ENCODE measurements at places on chromosomes 7 and 10.

- no peak for DNase-seq
Measured at GRCh38 chr7:42574685-42575084, 337.2 kb downstream of the C7orf25 start.

DNA sequence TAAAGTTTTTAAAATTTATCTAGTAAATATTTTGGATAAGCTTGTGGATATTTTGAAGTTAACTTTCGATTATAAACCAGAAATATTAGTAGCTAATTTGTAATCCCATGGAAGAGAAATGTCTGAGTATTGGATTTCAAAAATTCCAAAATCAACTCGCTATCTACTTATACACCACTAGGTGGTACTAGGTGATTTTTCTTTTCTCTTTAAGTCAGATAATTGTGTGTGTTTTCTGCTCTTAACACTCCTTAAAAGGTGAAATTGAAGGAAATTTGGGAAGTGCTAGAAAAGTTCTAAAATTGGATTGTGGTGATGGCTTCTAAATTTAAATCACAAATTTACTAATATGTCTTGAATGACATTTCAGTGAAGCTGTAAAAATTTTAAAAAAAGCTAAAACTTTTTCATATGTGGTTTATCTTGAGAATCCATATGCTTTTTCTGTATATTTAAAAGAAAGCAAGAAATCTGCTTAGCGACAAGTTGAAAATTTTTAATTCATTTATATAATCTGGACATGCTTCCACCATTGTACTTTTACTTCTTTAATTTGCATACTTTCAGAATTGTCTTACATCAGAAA, 90.2 kb downstream of the IPMK start:
- no peak for DNase-seq

GRCh38 chr7:28762651-28763050, 195.5 kb downstream of the TRIL start:
- no peak for DNase-seq

DNA sequence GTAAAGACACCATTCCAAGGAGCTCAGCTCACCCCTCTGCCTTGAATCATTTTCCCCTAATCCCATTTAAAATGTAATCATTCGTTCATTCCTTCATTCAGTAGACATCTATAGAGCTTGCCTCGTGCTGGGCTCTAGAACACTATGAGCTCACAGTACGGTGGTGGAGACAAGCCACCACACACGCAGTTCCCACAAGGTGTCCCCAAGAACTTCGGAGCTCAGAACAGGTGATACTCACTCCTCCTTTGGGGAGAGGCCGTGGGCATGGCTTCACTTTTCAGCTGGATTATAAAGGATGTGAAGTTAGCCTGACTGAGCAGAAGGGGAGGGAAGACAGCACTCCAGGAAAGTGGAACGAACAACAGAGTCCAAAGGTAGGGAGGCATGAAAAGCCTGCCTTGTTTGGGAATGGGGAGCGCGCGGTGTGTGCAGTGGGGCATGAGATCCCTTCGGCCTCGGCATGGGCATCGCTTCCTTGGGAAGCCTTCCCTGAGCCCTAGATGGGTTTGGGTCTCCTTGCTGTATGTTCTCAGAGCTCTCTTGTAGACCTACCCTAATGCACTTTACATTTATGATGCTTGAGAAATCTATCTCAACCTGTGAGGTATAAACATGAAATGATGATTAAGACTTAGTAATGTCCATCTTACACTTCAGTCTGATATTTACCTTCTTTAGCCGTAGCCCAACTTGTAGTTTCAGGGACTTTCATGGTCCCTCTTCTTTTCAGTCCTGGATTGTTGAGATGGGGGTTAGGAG, 809 bp upstream of the OGA start:
- DNase-seq = no peak

- no peak for DNase-seq
Measured at GRCh38 chr10:97920865-97921264, 71.2 kb downstream of the GOLGA7B start.

DNA sequence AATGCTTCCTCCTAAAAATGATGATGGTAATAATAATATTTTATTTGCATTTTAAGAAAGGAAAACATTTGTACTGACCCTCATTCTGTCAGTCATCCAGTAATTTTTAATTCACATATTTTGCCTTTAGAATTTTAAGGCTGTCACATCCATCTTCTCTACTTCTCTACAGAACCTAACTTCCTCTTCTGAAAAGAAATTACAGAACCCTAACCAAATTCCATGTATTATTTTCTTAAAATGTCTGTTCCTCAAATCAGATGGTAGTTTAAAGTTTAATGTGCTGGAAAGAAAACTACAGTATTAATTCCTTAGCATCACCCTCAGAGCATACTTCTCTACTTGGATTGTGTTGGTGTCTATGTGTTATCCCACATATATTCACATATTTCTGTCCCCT, 9.0 kb downstream of the PIK3CG start:
- no peak for DNase-seq

GRCh38 chr7:41699516-41699915, 3.4 kb downstream of the INHBA start:
- no peak for DNase-seq

DNA sequence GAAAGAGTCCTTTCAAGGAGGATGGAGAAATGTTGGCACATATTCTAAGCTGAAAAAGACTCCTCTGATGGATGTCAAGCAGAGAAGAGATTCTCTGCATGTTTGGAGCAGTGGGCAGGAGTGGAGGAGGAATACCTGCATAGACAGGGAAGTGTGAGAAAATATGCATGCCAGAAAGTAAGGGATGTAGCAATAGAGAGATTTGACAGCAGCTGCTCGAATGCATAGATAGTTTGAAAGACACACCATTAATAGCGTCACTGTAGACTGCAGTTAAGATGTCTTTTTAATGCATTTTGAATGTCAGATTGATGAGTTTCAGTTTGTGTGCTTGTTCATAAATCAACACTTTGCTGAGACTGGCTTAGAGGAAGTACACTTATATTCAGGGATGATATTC, 169.9 kb upstream of the POT1 start:
- no peak for DNase-seq

DNA sequence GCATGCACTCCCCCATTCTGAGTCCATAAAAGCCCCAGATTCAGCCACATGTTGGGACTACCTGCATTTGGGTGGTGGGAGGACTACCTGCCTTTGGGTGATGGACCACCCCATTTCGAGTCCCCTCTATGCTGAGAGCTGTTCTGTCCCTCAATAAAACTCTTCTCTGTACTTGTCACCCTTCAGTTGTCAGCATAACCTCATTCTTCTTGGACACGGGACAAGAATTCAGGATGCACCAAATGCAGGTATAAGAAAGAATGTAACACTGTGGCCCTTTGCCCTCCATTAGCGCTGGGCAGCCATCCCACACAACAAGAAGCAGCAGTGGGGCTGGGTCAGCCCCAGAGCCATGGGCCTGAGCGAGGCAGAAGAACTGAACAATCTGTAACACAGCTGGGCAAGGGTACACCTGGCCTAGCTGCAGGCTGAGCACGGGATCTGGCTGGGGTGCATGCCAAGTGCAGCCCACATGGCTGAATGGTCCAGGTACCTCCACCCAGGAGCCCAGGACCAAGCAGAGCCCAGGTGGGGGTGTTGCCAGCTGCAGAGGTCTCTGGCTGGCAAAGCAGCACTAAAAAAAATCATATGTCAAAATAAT, 1344.3 kb upstream of the LRRTM3 start:
- no peak for DNase-seq

GRCh38 chr7:7771452-7771851, 53.0 kb upstream of the RPA3 start:
- DNase-seq = no peak

DNA sequence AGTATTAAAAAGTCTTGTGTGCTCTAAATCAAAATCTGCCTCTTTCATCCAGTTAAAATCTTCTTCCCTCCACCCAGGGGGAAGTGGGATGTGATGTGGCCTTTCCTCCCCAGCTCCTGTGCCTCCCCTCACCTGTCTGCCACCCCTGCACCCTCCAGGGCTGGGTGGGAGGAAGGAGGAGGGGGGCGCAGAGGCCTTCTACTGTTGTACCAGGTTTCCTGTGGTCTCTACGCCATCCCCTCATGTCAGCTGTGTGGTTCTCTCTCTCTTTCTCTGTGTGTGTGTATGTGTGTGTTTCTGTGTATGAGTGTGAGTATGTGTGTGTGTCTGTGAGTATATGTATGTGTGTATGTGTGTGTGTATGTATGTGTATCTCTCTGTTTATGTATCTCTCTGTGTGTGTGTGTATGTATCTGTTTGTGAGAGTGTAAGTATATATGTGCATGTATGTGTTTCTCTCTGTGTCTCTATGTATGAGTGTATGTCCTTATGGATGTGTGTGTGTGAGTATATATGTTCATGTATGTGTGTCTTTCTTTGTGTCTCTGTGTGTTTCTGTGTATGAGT, 45.5 kb upstream of the C10orf71 start:
- no peak for DNase-seq

DNA sequence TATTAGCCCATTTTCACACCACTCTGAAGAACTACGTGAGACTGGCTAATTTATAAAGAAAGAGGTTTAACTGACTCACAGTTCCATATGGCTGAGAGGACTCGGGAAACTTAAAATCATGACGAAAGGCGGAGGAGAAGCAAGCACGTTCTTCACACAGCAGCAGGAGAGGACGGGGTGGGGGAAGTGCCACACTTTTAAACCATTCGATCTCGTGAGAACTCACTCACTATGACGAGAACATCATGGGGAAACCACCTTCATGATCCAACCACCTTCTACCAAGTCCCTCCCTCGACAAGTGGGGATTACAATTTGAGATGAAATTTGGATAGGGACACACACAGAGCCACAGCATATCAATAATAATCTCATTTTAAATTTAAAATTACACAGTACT, 80.2 kb downstream of the VWDE start:
- DNase-seq = no peak

GRCh38 chr10:119817991-119818888, 54.4 kb downstream of the MCMBP start:
- peak; percentile 77 for DNase-seq

- no peak for DNase-seq
Measured at GRCh38 chr10:76282061-76283025, 850.9 kb downstream of the LRMDA start.

- peak; percentile 16 for DNase-seq
Measured at GRCh38 chr10:12847361-12847975, 154.0 kb downstream of the CCDC3 start.

GRCh38 chr10:45456233-45456632, 82.2 kb downstream of the ALOX5 start:
- no peak for DNase-seq

- no peak for DNase-seq
Measured at GRCh38 chr7:87337331-87337730, 8.1 kb upstream of the CROT start.

- DNase-seq = no peak
Measured at GRCh38 chr7:18059171-18059570, 31.5 kb upstream of the PRPS1L1 start.

DNA sequence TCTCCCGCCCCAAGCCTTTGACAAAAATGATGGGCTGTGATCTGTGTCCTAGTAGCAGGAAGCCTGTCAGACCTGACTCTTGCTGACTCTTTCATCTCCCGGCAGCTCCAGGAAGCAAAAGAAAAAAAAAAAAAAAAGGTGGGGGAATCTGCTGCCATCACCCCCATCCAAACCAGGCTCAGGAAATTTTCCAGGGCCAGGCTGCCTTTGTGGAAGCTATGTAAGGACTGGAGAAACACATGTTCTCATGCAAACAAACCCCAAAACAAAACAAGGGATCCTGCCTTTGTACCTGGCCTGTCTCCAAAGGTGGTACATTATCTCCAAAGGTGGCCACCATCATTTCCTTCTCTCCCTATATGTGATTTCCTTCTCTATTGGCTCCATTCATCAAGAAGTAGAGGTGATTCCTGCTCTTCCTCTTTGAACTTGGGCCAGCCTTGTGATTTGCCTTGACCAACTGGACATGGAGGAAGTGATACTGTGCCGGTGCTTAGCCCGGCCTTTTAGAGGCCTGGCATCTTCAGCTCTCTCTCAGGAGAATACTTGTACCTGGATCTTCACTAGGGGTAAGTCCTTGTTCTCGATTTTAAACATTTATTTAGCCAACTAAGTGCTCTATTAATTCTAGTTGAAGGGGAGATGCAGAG, 192.2 kb upstream of the SVIL start:
- DNase-seq = no peak

GRCh38 chr7:104185346-104185745, 22.5 kb downstream of the ORC5 start:
- no peak for DNase-seq

DNA sequence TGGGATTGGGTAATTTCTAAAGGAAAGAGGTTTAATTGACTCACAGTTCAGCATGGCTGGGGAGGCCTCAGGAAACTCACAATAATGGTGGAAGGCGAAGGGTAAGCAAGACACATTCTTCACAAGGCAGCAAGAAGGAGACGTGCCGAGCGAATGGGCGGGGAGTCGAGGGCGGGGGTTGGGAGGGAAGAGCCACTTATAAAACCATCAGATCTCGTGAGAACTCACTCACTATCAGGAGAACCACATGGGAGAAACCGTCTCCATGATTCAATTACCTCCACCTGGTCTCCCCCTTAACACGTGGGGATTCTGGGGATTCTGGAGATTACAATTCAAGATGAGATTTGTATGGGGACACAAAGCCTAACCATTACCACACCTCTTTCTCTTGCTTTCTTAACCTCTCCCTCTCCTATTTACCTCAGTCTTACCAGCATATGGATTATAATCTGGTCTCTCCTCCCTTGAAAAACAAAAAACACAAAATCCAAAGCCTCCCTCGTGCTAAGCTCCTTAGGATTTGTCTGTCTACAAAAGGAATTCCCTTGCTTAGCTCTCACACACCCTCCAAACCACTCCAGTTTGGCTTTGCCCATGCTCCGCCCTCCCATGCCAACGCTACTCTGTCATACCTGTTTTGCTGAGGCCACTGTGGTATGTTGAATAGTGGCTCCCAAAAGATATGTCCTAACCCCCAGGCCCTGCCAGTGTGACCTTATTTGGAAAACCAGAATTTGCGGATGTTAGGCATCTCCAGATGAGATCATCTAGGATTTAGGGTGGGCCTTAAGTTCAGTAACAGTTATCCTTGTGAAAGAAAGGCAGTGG, 19.6 kb upstream of the EFCAB10 start:
- DNase-seq = no peak

DNA sequence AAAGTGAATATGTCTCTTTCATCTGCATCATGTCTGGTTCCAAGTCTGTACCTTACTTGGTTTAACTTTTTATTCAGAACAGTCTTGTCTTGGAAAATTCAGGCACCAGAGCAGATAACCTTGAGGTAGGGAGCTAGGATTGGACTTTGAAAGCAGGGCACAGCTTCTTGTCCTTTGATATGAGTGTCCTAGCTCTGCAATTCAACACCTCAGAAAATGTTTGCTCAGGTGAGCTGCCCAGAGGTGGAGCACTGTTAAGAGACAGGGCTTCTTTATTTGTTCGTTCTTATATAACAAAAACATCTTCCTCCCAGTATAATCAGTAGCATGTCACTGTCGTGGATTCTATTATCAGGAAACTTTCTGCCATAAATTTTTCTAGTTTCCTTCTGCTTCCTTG, 118.3 kb downstream of the LRRC4 start:
- no peak for DNase-seq

GRCh38 chr7:3951316-3952055, 650.4 kb downstream of the SDK1 start:
- no peak for DNase-seq

GRCh38 chr7:36165802-36166201, 12.7 kb downstream of the EEPD1 start:
- DNase-seq = no peak
